ENCODE measurements at places on chromosomes 7 and 10.

DNA sequence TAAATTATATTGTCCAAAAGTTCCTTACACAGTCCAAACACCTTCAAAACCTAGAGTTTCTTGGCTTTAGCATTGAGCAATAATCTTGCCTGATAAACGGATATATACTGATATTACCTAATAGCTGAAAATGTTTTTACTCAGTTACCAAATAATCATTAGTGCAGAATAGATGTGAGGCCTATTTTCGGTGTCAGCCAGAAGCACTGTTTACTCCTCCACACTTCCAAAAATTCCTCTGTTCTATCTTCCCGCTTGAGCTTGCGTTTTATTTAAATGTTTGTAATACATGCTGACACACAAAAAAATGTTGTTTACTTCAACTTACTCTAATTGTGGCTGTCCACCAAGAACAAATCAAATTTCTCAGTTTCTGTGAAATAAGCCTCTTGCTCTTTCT lies 606.2 kb upstream of the TEX47 start:
- no peak for DNase-seq

DNA sequence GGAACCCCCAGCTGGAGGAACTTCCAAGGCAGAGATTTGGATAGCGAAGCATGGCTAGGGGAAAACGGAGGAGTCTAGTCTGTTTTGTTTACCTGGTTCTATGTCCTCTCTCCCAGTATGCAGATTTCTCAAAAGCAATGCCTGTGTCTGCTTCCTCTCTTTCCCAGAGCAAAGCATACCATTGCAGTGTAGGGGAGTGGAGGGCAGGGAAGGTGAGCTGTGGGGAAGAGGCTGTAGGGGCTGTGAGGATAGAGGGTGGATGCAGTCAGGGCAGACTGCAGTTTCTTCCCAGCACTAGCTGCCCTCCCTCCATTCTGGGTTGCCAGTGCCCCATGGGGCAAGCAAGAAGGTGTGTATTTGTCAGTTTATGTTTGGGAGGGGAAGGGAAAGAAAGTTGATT lies 16.9 kb upstream of the TSPAN14 start:
- DNase-seq: no peak

DNA sequence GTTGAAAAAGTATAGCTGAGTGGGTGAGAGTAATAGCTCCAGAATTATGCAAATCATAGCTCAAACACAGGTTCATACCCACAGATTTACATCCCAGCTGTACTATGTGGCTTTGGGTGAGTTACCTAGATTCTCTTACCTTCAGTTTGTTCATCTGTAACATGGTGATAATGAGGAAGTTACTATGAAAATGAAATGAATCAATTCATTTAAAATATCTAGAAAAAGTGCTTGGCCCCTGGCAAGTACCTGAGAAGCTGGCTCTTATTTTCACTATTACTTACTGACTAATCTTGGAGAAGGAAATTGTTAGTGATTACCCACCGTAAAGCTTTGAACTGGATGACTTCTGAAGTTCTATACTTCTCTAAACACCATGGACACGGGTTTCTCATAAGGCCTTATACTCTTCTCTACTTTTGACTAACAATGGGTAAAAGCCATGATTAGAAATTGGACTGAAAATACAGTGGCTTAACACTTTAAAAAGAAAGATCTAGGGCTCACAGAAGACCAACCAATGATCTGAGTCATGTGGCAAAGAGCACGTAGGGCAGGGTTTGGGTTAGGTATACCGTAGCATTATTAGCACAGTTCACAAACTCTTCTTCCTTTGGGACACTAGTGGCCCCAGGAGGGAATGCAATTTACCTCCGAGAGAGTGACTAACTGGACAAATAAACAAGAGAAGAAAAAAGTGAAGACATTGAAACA lies 149.2 kb downstream of the PLPP4 start:
- no peak for DNase-seq

DNA sequence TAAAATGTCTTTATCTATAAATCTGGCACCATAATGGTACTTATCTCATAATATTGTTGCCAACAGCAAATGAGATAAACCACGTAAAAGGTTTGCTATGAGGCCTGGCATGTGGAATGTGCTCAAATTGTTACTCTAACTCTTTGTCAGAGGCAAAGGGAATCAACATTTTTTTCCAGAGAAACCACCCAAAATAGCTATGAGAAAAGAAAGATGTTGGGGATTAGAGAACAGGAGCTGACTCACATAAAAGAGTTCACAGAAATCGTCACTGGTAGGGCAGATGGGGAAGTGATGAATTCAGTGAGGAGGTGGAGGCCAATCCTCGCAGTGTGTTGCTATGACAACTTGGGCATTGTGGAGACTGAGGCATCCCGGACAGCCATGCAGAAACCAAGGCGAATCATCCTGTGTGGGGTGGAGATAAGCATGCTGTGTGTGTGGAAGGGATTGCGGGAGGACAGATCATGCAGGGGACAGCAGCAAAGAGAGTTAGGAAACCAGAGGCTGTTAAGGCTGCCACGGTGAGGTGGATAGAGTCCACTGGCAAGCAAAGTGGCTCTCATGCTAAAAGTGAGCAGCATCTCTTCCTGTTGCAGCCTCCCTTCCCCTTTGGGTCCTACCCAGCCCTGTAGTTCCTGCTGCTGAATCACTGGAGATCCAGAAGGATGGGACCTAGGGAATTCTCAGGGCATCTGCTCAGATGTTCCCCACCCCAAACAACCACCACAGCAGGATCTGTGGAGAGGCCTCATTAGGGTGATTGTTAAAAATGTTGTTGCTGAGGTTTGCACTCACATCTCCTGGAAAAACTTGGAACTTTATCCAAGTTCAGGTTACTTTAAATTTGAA lies 103.9 kb downstream of the CUBN start:
- DNase-seq: peak; percentile 80

- DNase-seq: no peak
These were observed 764.0 kb downstream of the XPNPEP1 start for GRCh38 chr10:109159351-109159750.

DNA sequence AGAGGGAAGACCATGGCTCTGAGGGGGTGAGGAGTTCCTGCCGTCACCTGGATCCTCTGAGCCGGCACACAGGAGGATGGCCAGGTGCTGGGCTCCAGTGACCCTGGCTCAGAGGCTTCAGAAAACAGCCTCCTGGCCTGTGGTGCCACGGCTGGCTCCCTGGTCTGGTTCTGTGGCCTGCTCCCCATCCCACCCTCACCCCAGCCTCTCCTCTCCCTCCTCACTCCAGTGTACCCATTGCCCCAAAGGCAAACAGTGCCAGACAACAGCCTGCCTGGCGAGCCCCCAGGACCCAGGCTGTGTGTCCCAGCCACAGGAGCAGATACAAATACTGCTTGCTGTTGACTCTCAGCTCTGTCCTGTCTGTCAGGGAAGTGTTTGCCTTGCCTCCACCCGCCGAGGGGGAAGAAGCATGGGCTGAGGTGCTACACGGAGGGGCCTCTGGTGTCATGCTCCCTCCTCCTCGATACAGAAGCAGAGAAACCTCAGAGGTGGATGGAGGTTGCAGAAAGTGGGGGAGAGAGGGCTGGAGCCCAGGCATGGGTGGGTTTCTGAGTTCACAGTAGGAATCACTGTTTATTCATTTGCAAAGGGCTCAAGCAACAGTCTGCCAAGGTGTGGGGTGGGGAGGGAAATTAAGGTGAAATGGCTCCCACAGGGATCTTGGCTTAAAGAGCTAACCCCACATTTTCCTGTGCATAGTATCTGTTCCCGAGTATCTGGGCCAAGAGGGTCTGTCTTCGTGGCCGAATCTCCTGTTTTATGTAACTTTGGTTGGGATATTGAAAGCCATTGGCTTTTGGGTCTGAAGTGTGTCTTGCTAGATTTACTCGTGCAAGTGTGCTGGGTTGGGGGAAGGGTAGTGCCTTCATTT lies 5.5 kb downstream of the ADRA2A start:
- no peak for DNase-seq

GRCh38 chr7:156792611-156793010 lies 100.4 kb downstream of the LMBR1 start:
- DNase-seq: no peak

GRCh38 chr10:77289790-77290189 lies 347.8 kb downstream of the KCNMA1 start:
- no peak for DNase-seq

- no peak for DNase-seq
These were observed 171.5 kb downstream of the CCSER2 start for GRCh38 chr10:84499846-84500245.

DNA sequence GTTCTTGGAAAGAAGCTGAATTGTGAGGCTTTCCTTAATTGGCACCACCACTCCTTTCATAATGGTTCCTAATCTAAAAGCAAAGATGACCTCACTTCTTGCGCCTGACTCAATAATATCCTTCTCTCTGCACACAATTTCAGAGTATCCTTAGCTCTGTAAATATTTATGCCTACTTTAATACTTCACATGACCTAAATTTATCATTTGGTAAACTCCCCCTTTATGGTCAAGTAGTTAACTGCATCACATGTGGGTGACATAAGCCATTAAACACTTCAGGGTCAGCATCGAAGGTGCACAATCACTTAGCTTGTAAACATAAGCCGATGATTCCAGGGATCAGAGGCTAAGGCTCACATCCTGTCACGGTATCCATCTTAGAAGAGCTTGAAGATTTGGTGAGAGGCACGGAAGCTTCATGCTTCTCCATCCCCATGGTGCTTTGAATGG lies 7.3 kb upstream of the RHOBTB1 start:
- no peak for DNase-seq

DNA sequence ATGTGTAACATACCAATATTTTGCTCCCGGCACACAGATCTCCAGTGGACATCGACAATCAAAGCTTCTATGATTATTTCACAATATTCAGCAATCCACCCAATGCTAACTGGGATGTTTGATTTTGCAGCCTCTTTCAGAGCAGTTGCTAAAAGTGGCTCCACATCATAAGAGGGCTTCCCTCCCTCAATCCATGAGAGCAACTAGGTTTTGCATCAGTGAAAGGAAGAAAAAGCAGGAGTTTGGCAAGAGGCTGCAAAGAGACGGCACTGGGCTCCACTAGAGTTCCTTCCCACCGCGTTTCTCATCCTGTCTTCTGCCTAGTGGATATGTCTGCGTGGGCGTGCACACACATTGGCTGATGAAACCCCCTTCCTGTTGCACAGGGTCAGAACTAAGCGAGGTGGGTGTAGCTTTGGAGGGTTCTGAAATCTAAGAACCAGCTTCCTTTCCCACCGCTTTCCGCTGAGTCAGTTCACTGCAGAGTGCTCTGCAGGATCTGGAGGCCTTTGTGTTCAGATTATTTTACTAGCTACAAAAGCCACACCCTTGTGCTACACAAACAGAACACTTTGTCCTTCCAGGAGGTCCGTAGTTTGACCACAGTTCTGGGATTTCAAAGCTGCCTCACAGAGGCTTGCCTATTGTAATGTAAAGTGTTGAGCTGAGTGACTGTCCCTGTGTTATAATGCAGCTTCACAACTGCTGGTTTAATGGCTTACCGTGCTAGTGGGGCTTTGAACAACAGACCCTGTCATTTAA lies 28.1 kb downstream of the ARL4A start:
- DNase-seq: peak; percentile 57

DNA sequence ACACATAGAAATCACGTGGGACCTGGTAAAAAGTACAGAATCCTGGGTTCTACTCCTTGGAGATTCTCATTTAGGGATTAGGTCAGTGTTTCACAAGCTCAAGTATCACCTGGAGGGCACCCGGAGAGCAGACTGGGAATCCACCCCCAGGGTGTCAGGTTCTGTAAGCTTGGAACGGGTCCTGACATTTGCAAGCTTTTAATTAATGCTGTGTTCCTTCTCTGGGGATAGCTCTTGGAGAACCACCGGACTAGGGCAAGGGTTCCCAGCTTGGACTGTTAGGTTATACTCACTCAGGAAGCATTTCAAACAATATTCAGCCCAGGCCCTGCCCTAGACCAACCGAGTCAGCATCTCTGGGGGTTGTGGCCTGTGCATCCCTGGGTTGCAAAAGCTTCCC lies 23.0 kb downstream of the TCF7L2 start:
- DNase-seq: no peak

GRCh38 chr10:18500576-18500975 lies 150.8 kb downstream of the NSUN6 start:
- no peak for DNase-seq

DNA sequence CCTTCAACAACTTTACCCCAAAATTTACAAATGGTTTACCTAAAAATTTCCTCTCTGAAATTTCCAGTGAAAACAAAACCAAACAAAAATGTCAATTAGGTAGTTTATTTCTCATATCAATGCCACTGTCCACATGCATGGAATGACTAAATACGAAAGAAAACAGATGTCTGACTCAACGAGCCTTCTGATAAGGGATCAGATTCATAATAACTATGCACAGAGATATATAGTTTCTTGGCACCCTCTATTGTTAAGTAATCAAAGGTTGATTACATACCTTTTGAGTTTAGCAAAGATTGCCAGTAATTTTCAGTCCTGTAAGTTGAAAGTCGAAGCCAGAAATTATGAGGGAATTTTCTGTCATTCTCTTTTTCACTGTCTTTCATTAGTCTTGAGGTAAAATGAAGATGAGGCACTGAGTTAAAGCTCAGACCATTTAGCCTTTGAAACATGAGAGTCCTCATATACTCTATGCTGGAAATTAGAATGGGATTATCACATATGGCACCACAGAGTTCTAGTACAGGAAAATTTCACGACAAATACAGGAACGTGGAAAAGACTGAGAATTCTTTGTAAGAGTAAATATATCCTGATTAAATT lies 519.1 kb upstream of the ANKRD30A start:
- no peak for DNase-seq

GRCh38 chr7:73706126-73707044 lies 13.1 kb downstream of the STX1A start:
- peak; percentile 39 for DNase-seq

DNA sequence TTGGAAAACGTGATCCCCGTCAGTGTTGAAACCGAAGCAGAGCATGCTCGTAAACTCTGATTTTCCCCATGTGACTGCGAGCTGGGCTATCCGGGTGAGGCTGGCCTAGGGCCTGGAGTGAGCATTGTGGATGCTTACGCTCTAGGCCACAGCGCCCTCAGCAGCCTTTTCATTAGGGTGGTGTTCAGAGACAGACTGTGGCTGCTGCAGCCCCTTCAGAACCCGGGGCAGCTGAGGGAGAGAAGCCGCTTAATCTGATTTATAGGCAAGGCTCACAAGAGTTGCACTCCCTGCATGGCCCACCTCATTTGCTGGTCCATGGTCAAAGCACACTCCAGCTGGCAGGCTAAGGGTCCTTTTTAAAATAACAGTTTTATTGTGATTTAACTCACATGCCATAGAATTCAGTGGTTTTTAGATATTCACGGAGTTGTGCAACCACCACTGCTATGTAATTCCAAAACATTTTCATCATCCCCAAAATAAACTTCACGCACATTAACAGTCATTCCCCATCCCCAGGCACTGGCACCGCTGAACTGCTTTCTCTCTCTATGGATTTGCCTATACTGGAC lies 72.5 kb downstream of the SYPL1 start:
- no peak for DNase-seq

Measured in stimulated activated naive CD8-positive, alpha-beta T cell treated with anti-CD3 and anti-CD28 coated beads, Interleukin-15, Interleukin-2, amounts not matched to agents 100 U/mL and 50 U/mL, for 24 hours (primary cell).